Hematopoietic multipotent progenitor cell treated with erythropoietin and hydrocortisone succinate and interleukin-3 and kit ligand, for 8 days (in vitro differentiated cells): ENCODE measurements at places on chromosomes 12 and 14.

DNA sequence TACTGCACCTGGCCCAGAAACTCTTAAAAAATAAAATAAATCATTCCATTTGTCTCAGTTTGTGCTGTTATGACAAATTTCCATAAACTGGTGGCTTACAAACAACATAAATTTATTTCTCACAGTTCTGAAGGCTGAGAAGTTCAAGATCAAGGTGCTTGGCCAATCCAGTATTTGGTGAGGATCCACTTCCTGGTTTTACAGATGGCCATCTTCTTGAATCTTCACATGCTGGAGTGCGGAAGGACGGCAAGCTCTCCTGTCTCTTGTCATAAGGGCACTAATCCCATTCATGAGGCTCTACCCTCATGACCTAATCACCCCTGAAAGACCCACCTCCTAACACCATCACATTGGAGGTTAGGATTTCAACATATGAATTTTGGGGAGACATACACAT is 29.9 kb upstream of the MYBPC1 start:
- DNase-seq: peak; percentile 16

GRCh38 chr12:122840580-122841513 is 5.6 kb downstream of the HIP1R start:
- no peak for DNase-seq

- DNase-seq: no peak
Measured at GRCh38 chr12:88420457-88420856, 159.8 kb downstream of the KITLG start.

GRCh38 chr12:11927286-11927935 is 143.3 kb upstream of the BCL2L14 start:
- peak; percentile 20 for DNase-seq

DNA sequence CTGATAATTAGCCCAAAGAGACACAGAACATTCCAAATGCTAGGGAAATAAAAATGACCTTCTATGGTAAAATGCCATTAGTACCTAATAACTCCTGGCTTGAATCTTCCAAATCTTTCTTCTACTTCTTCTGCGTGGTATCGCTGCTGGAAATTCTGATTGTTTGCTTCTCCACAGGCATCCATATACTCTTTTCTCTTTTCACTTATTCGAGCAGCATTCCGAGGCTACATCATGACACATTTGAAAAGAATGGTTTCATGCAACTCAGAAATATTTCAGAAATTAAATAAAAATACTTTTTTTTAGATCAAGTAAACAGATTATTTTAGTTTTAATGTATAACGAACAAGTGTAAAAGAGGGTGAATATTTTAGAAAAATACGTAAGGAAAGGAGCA is 18.9 kb downstream of the ZCCHC8 start:
- DNase-seq: no peak

DNA sequence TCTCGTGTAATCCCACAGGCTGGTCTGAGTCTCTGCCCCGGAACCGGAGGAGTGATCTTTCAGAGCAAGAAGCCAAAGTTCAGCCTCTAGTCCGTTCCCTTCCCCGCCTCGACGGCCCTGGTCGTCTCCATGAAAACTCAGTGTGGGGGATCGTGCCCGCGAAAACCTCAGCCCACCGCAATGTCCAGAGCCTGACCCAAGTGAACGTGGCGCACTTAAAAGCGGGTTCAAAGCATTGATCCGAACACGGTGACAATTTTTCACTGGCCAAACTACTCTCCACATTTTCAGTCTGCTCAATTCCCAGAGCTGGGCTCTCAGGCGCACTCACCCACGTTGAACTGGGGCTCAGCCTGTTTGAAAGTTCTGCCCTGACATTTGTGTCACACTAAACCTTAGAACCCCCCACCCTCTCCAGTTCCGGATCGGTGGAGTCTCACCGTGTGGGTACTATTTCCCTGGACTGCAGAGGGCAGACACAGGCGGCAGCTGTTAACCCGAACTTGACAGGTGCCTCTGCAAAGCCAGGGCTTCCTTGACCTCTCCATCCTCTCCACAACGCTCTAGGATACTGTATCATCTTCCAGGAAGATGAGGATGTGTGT is 886 bp upstream of the PRICKLE1 start:
- no peak for DNase-seq

GRCh38 chr12:3311491-3312103 is 179.4 kb upstream of the PRMT8 start:
- DNase-seq: no peak

DNA sequence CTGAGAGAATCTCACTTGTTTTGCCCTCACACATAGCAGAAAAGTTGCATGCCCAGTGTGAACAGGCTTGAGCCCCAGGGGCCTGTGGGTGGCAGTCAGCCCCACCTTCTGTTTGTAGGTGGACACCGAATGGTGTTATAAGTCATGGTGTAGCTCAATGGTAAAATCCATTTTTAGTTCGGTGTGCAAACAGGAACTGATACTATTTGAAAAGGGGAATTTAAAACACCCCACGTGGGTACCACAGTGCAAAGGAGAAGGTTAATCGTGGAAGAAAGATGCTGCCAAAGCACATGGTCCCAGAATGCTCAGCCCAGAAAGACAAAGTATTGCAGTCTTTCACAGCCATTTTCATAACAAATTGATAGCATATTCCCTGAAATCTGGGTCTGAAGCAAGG is 71.8 kb upstream of the GZMB start:
- no peak for DNase-seq

- DNase-seq: no peak
Measured at GRCh38 chr12:53722450-53723041, 4.7 kb downstream of the CALCOCO1 start.

GRCh38 chr12:116358893-116359761 is 81.6 kb upstream of the MED13L start:
- DNase-seq: peak; percentile 91

- DNase-seq: no peak
Measured at GRCh38 chr12:68180792-68181744, 21.5 kb upstream of the IFNG start.

DNA sequence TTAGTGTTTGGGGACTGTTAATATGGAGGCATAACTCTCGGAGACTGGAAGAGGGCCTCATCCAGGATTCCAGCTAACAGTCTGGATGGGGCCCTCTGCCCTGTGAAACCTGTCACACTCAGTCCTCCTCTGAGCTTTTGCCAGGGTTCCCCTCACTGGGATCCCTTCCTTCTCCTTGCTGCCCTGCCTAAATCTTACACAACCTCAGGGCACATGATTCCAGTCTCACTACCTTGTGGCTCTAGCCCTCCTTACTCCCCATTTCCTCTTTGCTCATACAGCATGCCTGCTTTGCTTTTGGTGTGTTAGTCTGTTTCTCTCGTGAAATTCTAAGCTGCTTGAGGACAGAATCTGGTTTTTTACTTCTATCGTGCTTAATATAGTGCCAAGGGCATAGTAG is 942 bp upstream of the GSG1 start:
- no peak for DNase-seq

DNA sequence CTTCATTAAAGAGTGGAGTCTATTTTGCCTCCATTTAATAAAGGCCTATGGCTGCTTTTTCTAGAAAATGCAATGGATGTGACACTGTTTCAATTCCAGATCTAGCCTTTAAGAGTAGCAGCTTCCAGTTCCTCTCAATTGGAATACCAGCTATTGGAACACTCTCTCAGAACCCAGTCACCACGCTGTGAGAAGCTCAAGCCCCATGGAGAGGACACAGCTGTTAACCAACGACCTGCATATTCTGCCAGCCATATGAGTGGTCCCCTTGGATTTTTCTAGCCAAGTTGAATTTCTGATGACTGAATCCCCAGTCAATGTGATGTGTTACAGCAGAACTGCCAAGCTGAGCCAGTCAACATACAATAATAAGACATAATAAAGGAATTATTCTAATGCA is 131.8 kb downstream of the TMTC3 start:
- no peak for DNase-seq
